Activated CD4-positive, CD25-positive, alpha-beta regulatory T cell treated with anti-CD3 and anti-CD28 coated beads, Interleukin-2, amount 50 U/mL, for 72 hours (primary cell): ENCODE measurements at places on chromosomes 5 and 9.
A peak's percentile ranks its signal among the peaks of the same experiment; 100 is the strongest.

- no peak for DNase-seq
These were observed 15.6 kb upstream of the LVRN start for GRCh38 chr5:115946655-115947054.

GRCh38 chr5:181229996-181230395 lies 6.9 kb downstream of the TRIM41 start:
- no peak for DNase-seq

DNA sequence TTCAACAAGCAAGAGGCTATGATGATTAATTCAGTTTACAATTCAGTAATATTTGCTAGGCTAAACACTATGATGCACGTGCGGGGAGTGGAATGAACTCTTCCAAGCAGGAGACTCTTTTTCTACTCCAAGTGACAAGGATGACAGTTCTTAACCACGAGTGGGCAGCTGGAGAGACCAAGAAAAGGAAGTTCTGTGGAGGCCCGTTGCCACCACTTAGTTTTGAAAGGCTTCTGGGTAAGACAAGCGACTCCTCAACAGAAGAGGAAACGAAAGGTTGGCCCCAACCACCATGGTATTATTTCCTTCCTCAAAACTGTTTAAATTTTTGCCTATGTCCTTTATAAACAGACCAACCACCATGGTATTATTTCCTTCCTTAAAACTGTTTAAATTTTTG lies 2.8 kb downstream of the DCAF12 start:
- no peak for DNase-seq

GRCh38 chr5:141848744-141849414 lies 29.3 kb downstream of the PCDH1 start:
- DNase-seq, result peak; percentile 55

GRCh38 chr5:143918961-143919360 lies 107.0 kb downstream of the HMHB1 start:
- no peak for DNase-seq

DNA sequence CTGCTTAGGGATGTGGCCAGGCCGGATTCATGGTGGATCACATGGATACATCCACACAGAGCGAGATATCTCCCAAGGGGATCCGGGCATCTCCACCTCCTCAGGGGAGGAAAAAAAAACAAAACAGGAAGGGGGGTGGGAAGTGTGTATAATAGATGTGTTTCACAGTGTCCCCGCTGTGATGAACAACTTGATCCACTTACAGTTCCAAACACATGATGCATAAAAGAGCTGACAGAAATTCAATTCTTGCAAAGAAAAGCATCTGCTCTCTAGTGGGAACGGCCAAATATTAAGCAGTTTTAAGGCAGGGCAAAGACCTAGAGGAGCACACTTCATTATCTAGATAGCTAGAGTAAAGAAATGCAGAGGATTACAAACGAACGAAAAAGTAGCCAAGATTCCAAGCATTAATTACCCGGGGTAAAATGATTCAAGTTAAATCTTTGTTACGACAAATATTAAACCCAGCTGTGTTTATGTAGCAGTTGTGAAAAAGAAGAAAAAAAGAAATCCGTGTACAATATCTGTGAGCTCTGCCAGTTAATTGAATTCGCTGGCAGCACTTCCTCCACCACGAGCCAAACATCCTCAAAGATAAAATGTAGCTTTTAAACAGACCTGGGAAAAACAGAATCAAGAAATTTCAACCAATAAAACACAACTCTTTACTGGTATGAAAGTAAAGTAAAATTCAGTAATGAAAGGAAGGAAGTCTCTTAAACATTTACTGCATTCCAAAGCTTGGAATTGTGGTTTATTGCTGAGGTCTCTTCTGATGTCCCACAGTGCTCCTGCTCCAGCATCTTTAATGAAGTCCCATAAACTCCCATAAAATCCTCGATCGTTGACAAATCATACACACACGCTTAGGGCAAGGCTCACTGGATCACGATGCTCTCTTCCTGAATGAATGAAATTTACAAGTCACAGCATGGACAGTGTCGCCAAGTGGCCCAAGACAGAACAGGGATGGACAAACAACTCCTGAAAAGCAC lies 213.0 kb downstream of the CRB2 start:
- no peak for DNase-seq

- no peak for DNase-seq
These were observed 60.3 kb downstream of the FOXD1 start for GRCh38 chr5:73388306-73388684.
